ENCODE measurements at places on chromosomes 2 and 18.

GRCh38 chr18:23306822-23307221 lies 146.3 kb upstream of the RIOK3 start:
- no peak for DNase-seq

DNA sequence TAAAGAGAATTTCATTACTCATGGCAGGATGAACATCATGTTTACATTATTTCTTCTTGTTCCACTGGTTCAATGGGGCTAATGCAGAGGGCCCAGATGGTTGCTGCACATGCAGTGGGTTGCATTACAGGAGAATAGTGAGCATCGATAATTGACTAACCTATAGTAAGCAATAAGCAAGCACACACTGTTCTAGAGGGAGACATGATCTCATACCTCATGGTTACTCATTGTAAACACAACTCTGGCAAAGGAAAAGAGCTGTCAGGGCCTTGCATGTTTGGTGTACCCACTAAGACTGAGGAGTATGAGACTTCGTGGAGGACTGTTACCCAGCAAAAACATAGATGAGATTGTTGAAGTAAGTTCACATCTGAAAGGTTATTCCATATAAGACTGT lies 885.6 kb upstream of the VRK2 start:
- DNase-seq: peak; percentile 41

DNA sequence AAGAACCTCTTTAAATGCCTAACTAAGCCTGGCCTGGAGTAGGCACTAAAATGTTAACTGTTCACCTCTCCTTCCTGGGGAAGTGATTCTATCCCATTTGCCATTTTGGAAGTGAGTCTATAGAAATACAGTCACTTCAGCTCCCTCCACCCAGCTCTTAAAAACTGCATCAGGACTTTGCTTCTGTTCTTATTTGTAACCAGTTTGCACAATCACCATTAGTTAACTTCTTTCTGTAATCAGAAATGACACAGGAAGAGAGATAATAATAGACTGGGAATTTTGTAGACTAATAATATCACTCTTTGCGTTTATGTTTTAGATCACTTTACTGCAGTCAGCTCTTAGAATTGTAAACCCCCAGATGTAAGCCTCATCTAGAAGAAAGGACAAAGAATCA lies 16.0 kb upstream of the MARCO start:
- no peak for DNase-seq

DNA sequence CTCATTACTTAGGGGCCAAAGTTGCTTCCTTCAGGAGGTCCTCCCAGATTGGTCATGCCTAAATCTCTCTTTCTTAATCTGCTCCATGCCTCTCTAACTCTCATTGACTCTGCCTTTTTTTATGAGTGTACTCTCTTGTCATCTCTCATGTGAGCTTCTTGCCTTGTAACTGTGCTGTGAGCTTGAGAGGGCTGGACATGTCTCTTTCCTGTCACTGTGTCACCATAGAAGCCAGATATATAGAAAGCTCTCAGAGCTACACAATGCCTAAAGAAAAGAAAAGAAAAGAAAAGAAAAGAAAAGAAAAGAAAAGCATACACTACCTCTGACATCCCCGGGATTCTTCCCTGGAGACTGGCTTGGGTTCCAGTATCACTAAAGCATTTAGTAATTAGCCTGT lies 161.5 kb upstream of the SKOR2 start:
- no peak for DNase-seq

DNA sequence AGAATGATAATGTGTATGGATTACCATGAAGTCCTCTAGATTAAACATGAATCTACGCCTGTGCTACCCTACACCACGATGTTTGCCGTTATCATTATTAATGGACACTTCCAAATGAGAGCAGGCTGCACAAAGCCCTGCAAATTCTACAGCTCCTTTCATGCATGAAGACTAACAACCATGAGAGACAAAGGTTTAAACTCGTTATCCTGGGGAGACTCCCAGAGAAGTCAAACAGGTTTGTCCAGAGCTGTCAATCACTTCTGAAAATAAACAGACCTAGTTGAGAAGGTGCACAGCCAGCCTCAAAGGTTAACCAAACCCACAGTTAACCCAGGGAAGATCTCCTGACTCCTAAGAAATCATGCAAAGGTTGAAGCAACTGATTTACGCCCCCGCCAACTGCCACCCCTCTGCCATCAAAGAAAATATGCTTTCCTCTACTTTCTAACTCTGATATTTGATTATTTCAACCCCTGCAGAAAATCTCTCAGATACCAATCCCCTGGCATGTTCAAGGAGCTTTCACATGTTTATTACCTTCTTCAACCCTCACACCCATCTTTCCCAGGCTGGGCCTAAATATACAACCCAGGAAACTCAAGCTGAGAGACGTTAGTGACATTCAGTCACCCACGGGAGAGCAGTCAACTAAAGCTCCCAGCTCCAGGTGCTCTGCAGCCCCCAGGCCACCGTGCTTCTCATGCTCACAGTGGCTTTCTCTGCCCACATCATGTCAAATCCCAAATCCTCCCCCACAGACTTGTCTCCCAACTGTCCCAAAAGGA lies 35.9 kb downstream of the MYO5B start:
- no peak for DNase-seq

DNA sequence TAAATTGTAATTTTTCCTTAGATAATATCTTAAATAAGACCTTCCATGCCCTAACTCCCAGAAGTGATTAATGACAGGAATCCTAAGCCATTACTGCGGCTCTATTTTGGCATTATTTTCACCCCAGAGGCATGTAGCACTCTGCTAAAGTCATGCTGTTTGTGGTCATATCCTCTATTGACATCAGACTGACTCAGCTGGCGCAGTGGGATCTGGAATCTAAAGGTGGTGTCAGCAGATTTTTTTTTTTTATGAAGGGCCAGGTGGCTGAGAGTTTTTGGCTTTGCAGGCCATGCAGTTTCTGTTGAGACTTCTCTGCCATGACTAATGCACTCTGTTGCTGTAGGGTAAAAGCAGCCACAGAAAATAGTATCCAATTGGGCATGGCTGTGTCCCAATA lies 64.1 kb upstream of the ACVR1C start:
- DNase-seq: no peak

DNA sequence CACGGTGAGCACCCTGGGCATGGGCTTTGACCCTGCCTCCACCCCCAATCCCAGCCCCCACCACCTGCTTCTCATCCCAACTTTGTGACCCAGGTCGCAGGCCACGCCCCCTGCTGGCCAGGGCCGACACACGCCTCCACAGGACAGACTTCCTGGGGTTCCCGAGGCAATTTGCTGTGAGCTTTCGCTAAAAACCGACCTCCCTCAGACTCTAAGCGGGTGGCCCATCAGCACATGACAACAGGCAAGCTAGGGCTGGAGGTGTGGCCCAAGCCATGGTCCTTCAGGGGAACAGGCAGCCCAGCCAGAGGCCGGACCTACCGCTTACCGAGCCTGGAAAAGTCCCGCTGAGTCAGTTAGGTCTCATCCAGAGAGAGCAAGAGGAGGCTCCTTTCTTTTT lies 31.9 kb downstream of the C1QL2 start:
- no peak for DNase-seq

- no peak for DNase-seq
These were observed 96.2 kb upstream of the B3GNT7 start for GRCh38 chr2:231299267-231299666.

GRCh38 chr2:215283221-215283620 lies 28.6 kb upstream of the ATIC start:
- no peak for DNase-seq

- no peak for DNase-seq
These were observed 1202.8 kb upstream of the ACVR2A start for GRCh38 chr2:146642066-146642465.

DNA sequence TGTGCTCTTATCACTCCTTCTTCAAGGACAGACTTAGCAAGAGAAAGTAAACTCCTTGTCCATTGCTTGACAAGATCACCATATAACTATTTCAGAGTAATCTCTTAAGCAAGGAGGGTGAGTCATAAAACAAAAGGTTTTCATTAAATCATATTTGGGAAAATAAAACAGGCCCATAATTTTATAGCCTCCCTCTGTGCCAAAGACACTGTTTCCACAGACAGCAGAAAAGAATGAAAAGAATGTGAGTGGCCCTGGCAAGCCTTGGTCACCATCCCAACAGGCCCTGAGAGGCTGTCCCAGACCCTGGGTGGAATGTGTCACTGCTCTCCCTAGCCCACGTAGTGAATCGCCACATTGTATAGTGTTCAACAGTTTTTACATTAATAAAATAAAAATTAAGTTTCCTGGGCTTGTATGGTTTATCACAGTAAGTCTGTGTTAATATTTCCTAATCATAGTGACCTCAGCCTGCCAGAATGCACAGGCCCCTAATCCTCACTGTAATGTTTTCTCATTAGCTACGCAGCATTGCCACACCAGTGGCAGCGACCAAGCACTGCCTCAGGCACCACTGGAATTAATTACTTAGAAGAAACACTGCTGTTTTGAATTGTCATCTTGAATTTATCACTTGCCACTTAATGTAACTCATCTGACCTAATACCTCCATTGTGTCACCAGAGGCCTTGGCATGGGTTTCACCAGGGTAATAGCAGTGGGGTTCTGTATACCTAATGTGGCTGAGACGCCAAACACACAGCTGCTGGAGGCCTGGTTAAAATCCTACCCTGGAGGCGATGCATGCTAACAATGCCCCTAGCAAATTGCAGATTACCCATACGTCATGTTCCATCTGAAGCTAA lies 401.9 kb downstream of the LNPK start:
- DNase-seq: peak; percentile 74

DNA sequence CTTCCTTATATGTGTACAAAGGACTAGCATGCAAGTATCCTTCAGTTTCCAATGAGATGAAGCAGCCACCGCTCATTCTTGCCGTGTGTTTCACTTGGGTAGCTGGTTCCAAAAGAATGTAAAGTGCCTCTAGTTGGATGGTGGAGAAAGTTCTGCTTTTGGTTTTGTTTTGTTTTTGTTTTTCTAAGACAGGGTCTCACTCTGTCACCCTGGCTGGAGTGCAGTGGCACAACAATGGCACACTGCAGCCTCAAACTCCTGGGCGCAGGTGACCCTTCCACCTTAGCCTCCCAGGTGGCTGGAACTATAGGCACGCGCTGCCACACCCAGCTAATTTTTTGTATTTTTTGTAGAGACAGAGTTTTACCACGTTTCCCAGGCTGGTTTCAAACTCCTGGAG lies 8.3 kb downstream of the ANXA4 start:
- DNase-seq: no peak

DNA sequence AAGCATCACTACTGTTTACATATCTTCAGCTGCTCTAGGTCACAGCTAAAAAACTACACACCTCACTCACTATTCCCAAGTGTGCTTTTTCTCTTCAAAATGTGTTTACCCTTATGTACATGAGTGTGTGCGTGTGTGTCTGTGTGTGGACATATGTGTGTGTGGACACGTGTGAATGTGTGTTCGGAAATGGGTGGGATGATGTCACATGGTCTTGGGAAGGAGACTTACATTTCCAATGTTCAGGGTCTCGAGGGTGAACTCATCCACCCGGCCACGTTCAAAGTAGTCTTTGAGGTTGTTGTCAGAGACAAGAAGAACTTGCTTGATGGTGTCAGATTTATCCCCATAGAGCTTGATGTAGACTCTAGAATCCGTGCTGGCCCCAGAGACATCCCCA lies 87.8 kb downstream of the LOXHD1 start:
- no peak for DNase-seq

DNA sequence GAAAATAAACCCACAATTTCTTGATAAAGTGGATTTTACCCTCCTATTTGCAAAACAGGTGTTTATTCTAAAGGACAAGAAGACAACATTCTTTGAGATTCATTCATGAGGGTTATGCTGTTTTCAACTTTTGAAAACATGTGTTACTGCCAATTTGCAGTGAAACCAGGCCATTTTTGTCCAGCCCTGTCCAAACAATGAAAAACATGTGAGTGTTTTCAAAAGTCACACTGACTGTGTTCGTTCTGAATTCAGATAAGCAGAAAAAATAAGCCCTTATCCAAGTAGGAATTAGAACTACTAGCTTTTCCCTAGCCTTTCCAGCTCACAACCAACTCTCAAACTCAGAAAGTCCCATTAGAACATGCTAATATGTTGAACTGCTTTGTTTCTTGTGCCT lies 148.1 kb upstream of the PID1 start:
- DNase-seq: peak; percentile 24

DNA sequence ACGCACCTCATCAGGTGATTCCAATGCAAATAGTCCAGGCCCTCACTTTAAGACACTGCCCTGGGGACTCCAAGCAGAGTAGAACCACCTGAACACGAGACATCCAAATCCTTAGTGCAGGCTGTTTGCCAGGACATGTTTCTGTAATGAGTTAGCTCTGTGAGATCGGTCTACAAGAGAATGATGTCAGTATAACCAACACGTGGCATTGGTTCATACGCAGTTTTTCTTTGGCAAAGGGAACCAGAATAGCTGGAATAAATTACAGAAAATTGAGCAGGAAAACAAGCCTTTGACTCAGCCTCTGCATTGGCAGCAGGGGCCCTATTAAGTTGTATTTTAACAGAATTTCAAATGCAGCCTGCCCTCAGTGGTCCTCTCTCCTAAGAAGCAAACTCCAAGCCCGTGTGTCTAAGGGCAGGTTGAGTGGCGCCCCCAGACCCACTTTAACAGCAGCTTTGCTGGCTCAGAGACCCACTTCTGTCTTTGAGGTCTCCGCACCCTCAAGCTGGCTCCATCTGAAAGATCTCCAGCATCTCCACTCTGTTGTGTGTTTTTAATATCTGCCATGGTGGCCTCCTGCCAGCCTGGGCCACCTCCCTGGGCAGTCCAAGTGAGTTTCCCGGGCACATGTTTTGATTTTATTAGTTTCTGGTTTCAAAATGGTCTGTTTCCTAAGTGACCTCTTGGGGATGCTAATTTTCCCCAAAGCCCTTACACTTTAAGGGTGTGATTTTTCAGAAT lies 61.3 kb downstream of the ALPK2 start:
- peak; percentile 95 for DNase-seq

DNA sequence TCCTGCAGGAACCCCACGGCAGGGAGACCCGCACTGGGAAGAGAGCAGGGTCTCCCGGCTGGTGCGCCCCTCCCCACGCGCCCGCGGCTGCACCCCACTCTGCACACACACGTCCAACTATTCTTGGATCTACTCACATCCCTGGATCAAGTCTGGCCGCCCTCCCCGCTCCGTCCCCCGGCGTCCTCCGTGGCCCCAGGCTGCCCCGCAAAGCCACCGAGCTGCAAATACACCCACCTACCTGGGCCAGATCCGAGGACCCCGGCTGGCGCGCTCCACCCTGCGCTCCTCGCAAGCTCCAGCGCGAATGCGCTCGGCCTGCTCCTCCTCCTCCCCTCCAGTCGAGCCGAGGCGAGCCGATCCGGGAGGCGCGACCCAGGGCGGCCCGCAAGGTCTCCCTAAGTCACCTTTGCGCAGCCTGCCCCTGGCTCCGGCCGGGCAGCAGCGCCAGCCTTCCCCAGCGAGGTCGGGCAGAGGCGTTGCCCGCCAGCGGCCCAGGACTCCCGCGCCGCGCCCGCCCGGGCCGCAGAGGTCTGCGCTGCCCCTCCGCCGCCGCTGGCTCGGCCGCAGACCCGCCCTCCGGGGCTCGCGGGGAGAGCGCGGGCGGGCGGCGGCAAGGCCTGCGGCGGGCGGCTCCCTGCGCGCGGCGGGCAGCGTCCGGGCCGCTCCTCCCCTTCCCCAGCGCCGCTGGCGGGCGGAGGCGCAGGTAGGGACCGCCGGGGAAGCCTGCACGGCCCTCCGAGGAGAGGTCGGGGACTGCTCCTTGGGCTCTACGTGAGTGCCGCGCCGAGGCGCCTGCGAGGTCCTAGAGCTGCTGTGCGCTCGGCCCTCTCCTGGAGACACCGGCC lies 126.0 kb downstream of the OSBPL1A start:
- DNase-seq: peak; percentile 53
